ENCODE measurements at places on chromosomes 5 and 9. TPM values are rescaled to one million over a fixed set of nuclear protein-coding genes. Genes with fewer than 3 reads are reported as not detected.
A peak's percentile ranks its signal among the peaks of the same experiment; 100 is the strongest.

MOB3B gene
- 42.2 TPM for total RNA-seq

GRCh38 chr9:3059781-3060468, 216.0 kb upstream of the PUM3 start:
- no peak for DNase-seq

GRCh38 chr5:157961896-157962590, 103.1 kb upstream of the CLINT1 start:
- DNase-seq: no peak

- DNase-seq: no peak
Observed at GRCh38 chr5:112121258-112121657, 297.8 kb downstream of the EPB41L4A start.

GRCh38 chr9:114151426-114151956, 3.8 kb upstream of the COL27A1 start:
- no peak for DNase-seq

GRCh38 chr9:97468658-97469448, 32.6 kb upstream of the TMOD1 start:
- peak; percentile 61 for DNase-seq

ANKRD18A gene
- 12.3 TPM for total RNA-seq

DNA sequence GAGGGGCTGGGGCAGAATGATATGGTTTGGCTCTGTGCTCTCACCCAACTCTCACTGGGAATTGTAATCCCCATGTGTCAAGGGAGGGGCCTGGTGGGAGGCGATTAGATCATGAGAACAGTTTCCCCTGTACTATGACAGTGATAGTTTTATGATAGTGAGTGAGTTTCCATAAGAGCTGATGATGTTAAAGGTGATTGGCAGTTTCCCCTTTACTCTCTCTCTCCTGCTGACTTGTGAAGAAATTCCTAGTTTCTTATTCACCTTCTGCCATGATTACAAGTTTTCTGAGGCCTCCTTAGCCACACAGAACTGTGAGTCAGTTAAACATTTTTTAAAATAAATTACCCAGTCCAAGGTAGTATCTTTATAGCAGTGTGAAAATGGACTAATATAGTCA, 120.4 kb upstream of the CDH9 start:
- DNase-seq: no peak

DNA sequence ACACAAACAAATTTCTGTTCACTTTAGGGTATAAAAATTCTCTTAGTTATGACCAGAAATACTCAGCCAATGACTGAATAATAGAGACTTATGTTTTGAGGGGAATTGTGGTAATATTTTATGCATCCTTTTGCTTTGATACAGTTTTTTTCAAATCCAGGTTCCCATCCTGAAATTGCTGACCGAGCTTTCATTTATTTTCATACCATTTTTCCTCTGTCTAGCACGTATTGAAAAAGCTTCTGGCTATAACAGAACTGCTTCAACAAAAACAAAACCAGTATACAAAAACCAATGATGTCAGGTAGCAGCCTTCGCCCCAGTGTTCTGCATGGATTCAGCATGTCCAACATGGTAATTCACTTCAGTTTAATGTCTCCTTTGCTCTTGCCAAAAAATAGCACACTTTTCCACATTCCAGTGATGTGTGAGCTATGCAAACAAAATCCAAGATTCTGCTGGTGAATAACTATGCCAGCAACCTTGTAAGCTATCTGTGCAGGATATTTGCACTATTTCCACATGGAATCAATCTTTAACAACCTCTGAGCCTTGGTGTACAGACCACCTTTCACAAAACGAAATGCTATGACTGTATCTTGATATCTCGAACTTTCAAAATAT, 22.0 kb downstream of the CCNH start:
- DNase-seq: no peak

GFI1B gene
- total RNA-seq: 0.89 TPM

GRCh38 chr9:2015581-2016407, 647 bp downstream of the SMARCA2 start:
- DNase-seq: peak; percentile 38

DNA sequence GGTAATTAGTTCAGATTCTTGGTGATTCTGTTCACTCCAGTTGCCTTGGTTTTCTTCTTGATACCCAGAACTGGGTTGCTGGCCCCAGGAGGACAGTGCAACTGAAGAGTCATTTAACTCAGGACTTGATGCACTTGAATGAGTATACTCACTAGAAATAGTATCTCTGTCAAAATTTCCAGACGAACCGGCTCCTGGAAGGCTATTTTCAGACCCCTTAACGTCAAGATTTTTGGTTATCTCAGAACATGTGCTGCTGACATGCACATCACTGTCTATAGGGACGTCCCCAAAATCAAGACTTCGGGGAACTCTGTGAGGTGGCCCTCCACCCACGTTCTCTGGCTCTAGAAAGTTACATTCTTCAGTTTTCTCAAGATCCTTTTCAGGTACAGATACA, 56.7 kb upstream of the PCA3 start:
- no peak for DNase-seq

DNA sequence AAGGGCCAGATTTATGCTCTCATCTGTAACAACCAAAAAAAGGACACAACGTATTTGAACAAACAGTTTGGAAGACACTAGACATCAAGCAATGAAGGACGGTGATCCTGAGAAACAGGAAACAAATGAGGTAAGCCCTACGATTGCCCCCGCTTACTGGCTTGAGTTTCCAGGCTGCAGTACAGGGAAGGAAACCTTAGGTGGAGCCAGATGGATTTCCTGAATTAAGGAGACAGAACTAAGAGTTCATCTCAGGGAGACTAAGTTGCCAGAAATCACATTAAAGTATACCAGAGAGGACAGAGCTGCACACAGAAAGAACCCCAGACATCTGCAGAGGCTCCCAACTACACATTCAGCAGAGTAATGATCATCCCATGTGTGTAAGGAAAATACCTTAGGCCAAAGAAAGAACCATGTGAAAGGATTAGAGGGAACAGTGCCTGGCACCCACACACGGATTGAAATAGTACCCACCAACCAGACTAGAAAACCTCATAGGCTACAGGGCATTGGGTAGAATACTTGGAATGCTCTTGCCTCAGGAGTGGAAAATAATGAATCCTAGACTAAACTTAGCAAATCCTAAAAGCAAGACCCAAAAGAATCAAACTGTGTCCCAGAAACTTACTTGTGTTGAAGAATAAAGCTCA, 99.3 kb upstream of the NIPBL start:
- peak; percentile 17 for DNase-seq

SLC6A18 gene
- not detected for total RNA-seq

DNA sequence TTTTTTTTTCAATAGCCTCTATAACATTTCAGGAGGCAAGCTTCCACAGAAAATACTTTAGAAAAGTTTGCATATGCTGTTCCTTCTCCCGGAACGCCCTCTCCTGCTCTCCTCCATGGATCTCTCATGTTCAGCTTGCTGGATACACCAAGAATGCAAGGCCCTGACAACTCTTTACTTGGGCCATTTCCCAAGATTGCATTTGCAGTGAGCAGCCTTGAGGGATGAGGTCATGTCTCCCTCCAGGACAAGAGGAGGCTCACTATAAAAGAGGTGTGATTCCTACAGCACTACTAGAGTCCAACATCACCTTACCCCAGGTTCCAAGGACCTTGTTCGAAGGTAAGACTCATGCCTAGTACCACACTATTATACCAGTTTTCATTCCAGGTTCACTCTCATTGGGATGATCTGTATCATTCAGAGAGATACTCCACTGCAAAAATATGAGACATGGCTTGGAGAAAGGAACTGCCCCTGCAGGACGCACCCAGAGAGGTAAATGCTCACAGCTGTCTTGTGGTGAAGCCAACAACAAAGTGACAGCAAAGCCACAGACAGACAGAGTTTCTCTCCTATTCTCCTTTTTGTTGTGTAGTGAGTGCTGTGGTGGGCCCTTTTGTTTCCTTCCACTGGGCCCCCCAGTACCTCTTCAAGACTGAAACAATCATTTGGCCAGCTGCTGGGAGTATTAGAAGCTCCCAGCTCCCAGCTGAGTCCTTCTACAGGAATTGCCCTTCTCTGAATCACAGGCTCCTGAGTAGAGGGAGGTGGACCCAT, 151.7 kb upstream of the ZNF366 start:
- no peak for DNase-seq

GRCh38 chr9:98370976-98371315, 115.5 kb upstream of the TBC1D2 start:
- no peak for DNase-seq

IRX2 gene
- total RNA-seq: not detected

DNA sequence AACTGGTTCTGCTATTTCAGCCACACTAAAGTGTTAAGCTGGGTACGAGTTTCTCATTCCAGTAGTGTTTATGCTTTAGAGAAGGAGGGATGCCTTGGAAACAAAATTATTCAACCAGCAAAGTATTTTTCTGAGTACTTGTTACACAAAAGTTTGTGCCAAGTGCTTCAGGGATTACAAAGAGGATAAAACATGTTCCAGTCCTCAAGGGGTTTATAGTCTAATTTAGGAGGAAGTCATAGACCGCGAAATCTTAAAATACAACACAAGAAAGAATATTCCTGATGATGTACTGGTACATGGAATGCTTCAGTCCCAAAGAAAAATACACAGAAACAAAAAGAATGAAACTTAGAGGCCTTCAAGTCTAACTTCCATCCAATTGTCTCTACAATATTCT, 85.4 kb upstream of the NR4A3 start:
- DNase-seq: no peak

TAF11L10 gene
- not detected for total RNA-seq

DNA sequence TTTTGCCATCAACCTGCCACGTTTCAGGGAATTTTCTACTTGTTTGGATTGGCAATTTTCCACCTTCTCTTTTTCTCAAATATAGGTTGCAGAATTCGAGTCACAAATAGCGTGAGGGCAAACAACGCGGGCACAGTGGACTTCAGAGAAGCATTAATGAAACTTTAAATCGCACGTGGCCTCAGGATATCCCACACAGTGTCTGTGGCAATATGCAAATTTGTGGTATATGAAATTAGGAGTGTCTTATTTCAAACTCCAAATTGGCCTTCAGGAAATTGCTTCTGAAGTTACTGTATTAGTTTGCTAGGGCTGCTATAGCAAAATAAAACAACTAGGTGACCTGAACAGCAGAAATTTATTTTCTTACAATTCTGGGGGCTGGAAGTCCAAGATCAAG, 91.2 kb downstream of the MTRR start:
- no peak for DNase-seq

GRCh38 chr5:52705720-52706119, 82.0 kb upstream of the ITGA1 start:
- no peak for DNase-seq

- no peak for DNase-seq
Observed at GRCh38 chr5:170541146-170541769, 37.4 kb downstream of the KCNIP1 start.

ENHO gene
- 0.89 TPM for total RNA-seq

DNA sequence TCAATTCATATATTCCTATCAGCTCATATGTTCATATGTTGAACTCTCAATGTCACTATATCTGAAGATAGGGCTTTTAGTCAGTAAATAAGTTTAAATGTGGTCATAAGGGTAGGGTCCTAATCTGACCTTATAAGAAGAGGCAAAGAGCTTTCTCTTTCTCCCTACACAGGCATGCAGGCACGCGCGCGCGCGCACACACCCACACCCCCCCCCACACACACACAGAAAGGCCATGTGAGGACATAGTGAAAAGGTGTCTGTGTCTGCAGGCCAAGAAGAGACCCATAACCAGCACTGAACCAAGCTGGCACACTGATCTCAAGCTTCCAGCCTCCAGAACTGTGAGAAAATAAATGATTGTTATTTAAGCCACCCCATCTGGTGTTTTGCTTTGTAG, 76.0 kb downstream of the PDE4D start:
- no peak for DNase-seq

KCNT1 gene
- not detected for total RNA-seq

CCDC187 gene
- 0.52 TPM for total RNA-seq

ROPN1L gene
- total RNA-seq: not detected

- no peak for DNase-seq
Observed at GRCh38 chr9:86754581-86755560, 192.4 kb downstream of the GAS1 start.

DNA sequence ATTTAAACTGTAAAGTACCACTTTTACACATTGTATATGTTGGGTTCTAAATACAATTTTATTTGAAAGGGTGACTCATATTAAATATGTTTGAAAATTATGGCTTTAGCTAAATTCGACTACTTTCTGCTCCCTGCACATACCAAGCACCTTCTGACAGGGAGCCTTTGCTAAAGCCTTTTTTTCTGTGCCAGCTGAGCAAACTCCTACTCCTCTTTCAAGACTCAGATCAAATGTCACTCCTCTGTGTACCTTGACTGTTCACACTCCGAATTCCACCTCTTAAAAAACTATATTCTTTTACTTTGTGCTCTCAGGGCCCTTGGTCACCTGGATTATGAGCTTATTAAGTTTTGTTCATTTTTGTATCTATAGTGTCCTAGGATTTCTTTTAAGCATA, 6.5 kb upstream of the OXCT1 start:
- no peak for DNase-seq

ACO1 gene
- 35.5 TPM for total RNA-seq

GBGT1 gene
- 5.5 TPM for total RNA-seq

- DNase-seq: no peak
Observed at GRCh38 chr9:89525446-89526374, 27.8 kb upstream of the SEMA4D start.

- no peak for DNase-seq
Observed at GRCh38 chr5:132256783-132257130, 739 bp upstream of the PDLIM4 start.

DNA sequence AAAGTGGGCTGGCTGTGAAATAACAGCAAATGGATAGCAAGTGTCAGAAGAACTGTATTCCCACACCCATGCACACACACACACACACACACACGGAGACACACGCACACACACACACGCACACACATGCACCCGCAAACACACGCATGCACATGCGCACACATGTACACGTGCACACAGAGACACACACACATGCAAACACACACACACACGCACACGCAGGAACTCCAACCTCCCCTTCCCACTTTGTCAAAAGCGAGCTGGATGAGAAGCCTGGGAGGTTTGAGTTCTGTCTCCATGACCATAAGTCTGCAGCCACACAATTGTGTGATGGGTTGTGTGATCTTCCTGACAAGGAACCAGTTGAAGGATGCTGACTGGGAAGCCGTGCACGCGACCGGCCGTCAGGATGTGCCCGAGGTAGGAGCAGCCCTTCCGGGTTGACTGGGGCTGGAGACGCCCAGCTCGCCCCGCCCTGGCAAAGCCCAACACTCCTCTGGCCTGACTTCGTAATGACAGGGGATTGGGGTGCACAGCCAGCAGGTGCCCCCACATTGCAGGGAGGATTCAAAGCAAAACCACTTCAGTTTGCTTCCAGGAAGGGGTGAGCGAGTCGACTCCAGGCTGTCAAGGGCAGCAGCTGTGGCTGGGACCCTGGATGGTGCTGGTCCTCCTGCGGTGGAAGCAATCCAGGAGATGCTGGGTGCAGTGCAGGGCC, 29.3 kb upstream of the NKD2 start:
- DNase-seq: no peak

GRCh38 chr9:125911861-125912644, 164.9 kb downstream of the PBX3 start:
- DNase-seq: no peak

GRCh38 chr5:142512043-142513042, 173.5 kb downstream of the FGF1 start:
- no peak for DNase-seq
